ENCODE measurements at places on chromosomes 3 and 15. TPM values are rescaled to one million over a fixed set of nuclear protein-coding genes. Genes with fewer than 3 reads are reported as not detected.

DNA sequence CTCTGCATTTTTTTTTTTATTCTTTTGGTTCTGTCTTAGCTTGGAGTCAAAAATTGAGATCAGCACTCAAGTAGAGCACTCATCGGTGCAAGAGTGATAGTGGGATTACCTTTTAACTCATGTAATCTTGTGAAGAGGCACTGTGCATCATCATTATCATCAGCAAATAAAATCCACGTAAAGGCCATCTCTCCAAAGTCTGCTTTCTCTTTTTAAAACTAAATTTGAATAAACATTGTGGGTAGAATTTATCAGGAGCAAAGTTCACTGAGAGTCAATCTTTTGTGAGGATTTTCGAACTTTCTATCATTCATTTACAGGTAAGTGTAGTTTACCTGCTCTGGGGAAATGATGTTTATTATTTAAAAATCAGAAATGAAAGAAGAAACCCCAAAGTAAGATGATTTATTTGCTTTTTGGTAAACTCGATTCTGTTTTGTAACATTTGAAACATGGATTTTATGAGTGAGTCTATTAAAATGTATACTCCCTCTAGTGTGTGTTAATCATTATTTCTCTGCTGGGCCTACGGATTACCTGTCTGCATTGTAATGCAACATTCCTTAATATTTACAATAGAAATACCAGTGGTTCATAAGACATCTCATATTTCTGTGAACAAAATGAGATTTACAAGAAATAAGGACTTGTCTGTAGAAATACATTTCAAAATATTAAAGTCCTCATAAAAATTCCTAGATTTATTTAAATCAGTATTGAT lies 327.7 kb upstream of the NAALADL2 start:
- no peak for DNase-seq

- DNase-seq: no peak
Observed at GRCh38 chr3:88141458-88142083, 8.2 kb upstream of the C3orf38 start.

Gene FAM240A
- not detected for total RNA-seq

GRCh38 chr15:79311901-79312553 lies 1.1 kb downstream of the TMED3 start:
- DNase-seq: no peak

GRCh38 chr3:50441424-50442217 lies 61.8 kb downstream of the CACNA2D2 start:
- DNase-seq: no peak

DNA sequence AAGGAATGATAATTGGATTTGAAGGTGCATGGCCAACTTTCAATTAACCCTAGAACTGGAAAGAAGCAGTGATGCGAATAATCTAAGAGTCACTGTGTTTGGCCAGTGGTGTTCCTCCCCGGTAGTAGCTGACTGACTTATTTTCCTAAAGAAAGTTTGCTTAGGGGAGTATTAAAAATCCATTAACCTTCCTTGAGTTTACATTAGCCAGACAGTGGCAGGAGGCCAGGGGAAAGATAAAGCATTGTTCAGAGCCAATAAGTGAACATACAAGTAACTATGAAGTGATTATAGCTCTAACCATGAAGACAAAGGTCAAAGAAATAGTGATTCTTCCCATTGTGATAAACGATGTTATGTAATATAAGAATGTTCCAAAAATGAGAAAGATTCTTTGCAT lies 8.9 kb upstream of the TMEM202 start:
- DNase-seq: no peak

Gene PLA2G4F
- total RNA-seq: not detected

DNA sequence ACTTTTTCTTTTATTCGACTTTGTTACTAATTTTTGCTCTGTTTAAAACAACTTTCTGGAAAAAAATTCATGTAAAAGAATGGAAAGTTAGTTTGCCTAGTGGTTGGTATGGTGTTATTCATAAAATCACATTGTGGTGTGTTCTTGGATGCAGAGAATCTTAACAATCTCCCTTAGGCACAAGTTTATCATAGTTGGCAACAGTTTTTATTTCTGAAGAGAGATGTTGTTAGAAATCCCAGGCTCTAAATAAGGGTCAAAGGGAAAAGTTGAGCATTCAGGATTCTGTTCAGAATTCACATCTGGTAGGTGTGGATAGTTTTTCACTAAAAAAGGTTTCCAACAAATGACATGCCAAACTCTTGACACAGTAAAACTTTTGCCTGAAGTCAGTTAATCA lies 6.4 kb downstream of the DUT start:
- no peak for DNase-seq

- DNase-seq: no peak
Observed at GRCh38 chr3:125608419-125608818, 13.1 kb upstream of the OSBPL11 start.

DNA sequence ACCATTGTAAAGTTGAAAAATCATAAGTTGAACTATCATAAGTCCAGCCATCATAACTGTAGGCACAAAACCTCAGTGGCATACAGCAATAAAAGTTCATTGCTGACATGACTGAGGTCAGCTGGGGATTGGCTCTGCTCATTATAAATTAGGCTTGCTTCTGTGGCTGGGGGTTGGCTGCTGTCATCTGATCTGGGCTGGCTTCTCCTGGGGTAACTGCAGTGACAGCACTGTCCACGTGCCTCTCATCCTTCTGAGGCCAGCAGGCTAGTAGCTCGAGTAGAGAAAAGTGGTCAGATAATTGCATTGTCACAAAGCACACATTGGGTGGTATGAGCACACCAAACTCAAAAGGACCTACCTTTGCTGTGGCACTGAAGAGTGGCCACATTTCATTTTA lies 31.3 kb downstream of the CMTM7 start:
- no peak for DNase-seq

Gene CRYGS
- 1.8 TPM for total RNA-seq

GRCh38 chr3:138468886-138469285 lies 34.5 kb downstream of the ESYT3 start:
- no peak for DNase-seq

Gene OXNAD1
- total RNA-seq: 28.4 TPM

- DNase-seq: no peak
Observed at GRCh38 chr15:101625184-101625583, 27.0 kb downstream of the TM2D3 start.

DNA sequence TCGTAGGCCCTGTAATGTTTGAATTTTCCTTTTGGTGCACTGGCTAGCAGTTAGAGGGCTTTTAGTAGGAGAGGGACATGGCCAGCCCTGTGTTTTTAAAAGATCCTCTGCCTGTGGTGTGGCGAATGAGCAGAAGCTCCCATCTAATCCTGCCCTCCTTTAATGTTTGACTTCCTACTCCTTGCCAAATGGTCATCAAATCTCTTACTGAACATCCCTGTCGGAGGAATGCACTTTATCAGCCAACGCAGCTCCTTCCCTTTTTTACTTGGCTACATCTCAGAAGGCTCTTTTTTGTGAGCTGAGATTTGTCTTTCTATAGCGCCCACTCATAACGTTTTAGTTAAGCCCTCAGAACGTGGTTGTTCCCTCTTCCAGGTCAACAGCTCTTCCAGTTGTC lies 44.8 kb downstream of the MAP2K5 start:
- DNase-seq: no peak

All from H7 (cell line).